ENCODE measurements at places on chromosomes 2 and 18.
A peak's percentile ranks its signal among the peaks of the same experiment; 100 is the strongest.

GRCh38 chr2:68151037-68151436 is 6.7 kb upstream of the PNO1 start:
- no peak for DNase-seq

DNA sequence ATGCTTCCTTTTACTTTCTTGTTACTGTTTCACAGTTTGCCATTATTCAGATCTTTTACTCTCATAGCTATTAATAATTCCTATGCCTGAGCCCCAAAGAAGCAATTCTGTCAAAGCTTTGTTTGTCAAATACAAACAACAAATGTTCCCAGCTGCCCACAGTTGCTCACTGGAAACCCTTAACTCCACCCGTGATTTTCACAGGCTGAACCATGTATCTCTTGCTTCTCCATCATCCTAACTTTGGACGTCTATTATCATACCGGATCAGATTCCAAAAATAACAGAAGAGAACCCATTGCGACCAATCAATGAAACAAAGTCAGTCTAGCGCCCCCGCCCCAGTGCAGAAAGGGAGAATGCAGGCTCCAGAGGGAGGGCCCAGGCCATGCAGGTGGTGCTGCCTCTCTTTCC is 24.2 kb downstream of the COLEC12 start:
- DNase-seq, result no peak

GRCh38 chr18:5868218-5868854 is 27.0 kb downstream of the TMEM200C start:
- DNase-seq, result peak; percentile 52

DNA sequence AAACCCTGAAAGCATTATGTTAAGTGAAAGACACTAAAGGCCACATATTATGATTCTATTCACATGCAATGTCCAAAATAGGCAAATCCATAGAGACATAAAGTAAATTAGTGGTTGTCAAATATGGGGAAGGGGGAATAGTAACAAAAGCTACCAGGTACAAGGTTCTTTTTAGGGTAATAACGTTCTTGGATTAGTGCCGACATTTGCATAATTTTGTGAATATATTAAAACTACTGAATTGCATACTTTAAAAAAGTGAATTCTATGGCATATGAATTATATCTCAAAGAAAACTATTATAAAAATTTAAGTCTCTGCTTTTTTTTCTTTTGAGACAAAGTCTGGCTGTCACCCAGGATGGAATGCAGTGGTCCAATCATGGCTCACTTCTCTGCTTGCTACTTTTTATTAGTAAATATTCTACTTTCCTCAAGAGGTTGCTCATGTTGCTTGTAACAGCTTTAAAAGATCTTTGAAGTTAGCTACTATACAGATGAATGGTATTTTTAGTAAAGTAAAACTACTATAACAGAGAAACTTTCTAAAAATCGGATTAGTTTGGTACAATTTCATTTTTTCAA is 2.5 kb downstream of the SESTD1 start:
- no peak for DNase-seq

DNA sequence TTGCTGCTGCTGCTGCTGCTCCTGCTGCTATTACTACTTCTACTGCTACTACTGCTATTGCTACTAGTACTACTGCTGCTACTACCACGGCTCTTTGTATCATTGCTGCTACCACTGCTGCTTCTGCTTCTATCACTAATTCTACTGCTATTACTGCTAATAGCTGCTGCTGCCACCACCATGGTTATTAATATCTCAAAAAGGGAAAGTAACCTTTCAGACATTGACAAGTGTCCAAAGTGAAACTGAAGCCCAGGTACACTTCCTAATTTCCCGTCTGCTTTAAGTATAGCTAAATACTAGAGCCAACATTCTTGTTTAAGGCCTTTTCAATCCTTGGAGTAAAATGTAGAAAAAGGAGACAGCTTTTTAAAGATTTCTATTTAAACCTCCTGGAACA is 45.4 kb upstream of the EHBP1 start:
- DNase-seq, result no peak

- no peak for DNase-seq
These were observed 1.8 kb downstream of the IL18RAP start for GRCh38 chr2:102424754-102425153.

- no peak for DNase-seq
These were observed 105.0 kb downstream of the FIGN start for GRCh38 chr2:163630836-163631235.

- no peak for DNase-seq
These were observed 266.2 kb downstream of the CCDC102B start for GRCh38 chr18:69064063-69064462.

- no peak for DNase-seq
These were observed 10.4 kb downstream of the TBR1 start for GRCh38 chr2:161426455-161426921.

GRCh38 chr2:28643911-28644334 is 107.7 kb upstream of the PPP1CB start:
- DNase-seq, result peak; percentile 35
